ENCODE measurements at places on chromosomes 4 and X.

DNA sequence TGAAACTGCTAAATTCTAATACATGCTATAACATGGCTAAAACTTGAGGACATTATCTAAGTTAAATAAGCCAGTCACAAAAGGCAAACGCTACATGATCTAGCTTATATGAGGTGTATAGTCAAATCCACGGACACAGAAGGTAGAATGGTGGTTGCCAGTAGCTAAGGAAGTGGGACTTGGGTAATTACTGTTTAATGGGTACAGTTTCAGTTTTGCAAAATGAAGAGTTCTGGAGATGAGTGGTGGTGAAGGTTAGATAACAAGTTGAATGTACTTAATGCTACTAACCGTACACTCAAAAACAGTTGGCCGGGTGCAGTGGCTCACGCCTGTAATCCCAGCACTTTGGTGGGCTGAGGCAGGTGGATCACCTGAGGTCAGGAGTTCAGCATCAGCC is 644.5 kb upstream of the DIPK2B start:
- no peak for DNase-seq

GRCh38 chr4:81592701-81593100 is 121.0 kb upstream of the RASGEF1B start:
- DNase-seq, result no peak

- peak; percentile 87 for DNase-seq
Observed at GRCh38 chr4:142959173-142959572, 113.1 kb upstream of the INPP4B start.

DNA sequence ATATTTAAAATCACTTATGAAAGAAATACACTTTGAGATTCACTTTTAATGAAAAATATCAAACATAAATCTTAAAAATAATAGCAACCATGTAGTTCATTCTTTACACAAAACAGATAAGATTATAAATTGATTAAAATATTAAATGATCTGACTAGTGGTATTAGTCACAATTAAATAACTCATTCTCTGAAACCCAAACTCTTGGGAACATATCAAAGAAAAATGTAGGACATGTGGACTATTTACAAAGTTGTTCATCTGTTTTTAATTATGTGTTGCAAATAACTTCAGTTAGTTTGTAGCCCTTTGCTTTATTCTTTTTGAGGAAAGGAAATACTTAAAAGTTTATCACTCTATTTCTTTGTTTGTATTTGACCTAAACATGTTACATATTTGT is 9.5 kb upstream of the GUCY1A1 start:
- DNase-seq, result no peak

GRCh38 chr4:96263291-96263690 is 423.4 kb downstream of the PDHA2 start:
- DNase-seq, result no peak

GRCh38 chr4:6440506-6441201 is 31.8 kb downstream of the PPP2R2C start:
- DNase-seq, result no peak

- DNase-seq, result no peak
Observed at GRCh38 chrX:39465467-39465866, 632.3 kb downstream of the BCOR start.

DNA sequence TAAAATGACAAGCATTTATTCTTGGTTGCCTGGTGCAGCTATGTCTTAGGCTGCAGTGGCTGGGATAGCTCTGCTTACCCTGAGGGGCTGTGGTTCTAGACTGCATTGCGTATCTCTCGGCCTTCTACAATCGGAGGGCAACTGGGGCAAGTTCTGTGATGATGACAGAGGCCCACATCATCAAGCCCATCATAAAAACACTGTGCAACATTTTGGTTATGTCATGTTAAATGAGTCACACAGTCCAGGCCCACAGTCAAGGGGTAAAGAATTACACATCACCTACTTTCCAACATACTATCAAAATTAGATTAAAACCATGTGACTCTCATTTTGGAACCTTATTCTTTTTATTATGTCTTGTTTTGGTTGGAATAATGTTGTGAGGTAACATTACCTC is 120.2 kb upstream of the GUCY1A1 start:
- no peak for DNase-seq

DNA sequence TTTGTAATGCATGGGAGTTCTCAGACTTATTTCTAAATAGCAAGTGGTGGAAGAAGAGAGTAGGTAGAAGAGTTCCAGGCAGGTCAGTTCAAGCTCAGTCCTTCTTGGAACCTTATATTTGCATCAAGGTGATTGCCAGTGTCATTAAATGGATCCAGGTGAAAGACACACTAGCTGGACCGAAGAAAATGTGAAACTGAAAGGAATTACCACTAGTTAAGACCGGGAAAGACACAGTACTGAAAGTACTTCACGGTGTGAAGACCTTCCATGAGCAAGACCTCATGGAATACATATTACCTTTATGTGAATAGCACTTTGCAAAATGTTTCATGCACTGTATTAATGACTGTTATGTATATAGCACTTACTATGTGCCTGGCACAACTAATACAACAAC is 19.1 kb downstream of the TMEM150C start:
- DNase-seq, result no peak

DNA sequence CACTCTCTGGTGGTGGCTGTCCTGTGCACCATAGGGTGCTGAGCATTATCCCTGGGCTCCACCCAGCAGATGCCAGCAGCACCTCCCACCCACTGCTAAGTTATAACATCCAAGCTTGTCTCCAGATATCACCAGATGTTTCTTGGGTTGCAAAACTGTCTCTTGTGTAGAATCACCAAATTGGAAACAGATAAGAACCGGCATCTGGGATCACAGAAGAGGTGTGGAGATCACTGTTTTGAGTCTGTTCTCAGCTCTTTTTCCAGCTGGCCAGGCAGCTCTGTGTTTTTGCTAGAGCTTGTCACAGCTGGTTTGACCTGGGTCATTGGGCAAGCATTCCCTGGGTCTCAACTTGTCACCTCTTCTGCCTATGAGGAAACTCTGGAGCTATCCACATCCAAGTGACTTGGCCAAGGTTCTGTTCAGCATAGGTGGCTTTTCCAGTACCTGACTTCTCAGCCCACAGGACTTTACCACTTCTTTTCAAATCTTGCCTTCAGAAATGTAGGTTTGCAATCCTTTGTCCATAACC is 15.3 kb upstream of the PUDP start:
- no peak for DNase-seq

DNA sequence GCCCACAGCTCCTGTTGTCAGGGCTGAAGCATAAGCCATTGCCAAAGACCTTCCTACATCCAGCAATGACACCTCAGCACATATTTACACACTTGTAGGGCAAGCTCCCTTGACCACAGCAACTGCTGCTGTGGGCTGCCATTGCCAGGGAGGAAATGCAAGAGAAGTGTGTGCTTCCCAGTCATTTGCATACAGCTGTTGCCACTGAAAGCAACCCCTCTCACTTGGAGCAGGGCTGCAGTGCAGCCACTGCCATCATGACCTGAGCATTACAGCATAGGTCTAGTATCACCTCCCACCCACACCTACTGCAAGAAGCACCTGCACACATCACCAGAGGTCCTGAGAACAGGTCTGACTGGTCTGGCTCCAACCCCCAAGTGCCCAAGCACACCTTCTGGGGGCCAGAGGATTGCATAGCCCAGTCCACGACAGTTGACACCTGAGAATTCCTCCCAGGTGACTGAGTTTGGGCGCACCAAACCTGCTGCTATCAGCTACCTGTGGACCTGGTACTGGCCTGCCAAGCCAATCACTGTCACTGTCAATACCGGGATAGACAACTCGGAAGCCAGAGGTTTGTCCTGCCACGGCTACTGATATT is 636.5 kb upstream of the SLIT2 start:
- DNase-seq, result no peak

- no peak for DNase-seq
Observed at GRCh38 chr4:155761916-155762315, 3.1 kb downstream of the GUCY1B1 start.

DNA sequence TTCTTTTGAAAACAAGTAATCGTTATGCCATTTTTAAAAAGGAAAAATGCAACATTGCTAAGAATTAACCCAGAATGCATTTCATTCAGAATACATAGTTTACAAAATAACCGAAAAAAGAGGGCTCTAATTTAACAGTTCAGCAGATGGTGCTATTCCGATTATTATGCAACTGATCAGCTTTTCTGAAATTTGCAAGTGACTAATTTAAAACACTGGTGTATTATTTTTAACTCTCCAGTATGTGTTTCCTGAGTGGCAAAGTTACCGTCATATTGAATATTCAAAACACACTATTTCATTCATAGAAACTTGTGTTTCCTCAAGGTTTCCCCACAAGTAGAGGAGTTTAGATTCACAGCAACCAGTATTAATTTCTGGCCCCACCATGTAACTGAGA is 21.1 kb downstream of the ZBTB49 start:
- DNase-seq, result no peak

DNA sequence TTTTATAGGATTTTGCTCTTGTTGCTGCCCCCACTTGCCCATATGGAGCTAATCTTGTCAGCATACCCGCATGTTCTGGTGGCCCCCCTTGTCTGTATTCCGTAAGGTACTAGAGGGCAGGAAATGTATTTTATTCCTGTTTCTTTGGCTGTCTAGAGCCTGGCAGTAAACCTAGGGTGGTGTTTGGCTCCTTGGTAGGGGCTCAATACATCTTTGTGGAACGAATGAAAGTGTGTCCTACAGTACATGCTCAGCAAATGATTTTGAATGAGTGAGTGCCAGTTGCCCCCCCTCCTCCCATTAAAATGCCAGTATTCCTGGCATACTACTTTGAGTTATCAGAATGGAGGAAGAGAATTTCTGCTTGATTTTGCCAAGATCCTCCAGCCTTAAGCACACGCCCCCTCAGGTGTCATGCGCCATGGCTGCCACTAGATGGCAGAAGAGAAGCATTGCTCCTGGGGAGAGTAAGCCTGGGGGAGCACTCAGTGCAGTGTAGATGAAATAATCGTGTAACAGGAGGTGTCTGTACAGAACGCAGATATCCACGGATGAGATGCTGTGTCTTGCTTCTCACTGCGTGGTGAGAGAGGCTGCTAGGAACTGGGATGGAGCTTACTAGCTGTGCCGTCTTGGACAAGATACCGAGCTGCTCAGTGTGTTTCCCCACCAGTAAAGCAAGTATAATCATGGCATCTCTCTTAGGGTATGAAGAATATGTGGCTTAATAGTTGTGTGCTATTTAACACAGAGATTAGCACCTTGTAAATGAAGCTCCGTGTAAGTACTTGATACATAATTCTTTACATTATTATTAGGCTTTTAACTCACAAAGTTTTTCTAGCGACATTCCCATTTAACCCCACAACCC is 17.2 kb upstream of the RNF212 start:
- DNase-seq, result peak; percentile 93

- DNase-seq, result peak; percentile 44
Observed at GRCh38 chr4:110624398-110624780, 1.5 kb upstream of the PITX2 start.

DNA sequence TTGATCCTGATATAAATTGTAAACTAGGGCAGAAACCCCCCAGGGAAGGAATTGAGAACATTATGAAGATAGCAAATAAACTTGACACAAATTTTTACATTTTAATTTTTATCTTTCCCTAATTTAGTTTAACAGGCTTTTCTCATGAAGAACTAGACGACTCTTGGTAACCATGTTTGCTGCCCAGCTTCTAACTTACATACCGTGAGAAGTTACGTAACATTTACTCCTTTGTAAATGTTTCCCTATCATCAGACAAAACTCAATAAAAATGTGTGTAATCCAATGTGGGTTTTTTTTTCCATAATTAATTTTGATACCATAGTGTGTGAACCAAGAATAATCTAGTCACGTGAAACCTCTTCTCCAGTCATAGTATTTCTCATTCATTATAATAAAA is 34.4 kb downstream of the OFD1 start:
- no peak for DNase-seq

DNA sequence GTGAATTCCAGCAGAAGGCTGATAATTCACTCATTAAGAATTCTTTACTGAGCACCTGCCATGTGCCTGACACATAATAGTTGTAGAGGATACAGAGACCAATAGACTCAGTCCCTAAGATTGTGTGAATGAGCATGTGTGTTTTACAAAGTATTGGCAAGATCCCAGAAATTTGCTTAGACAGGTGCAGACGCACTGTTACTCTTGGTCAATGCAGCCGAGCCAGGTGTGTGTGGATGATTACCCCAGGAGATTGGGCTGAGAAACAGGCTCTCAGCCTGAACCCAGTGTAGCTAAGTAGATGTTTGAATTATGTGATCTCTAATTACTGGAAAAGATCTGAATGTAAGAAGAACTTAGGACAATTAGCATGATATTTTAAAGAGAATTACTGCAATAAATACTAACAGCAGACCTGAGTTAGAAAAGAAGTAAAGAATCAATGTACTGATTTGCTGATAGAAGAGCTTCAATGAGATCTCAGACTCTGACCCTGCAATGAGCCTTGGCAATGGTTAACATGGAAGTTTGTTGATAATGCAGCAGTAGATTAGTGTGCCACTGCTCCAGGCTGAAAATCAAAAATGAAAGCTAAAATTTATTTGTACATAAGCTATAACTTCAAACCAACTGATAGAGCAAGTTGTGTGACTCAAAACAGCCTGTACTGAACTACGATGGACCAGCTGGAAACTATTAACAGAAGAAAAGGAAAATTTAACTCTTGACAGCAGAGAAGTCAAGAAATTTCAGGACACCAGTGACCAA is 32.2 kb upstream of the NDST4 start:
- DNase-seq, result peak; percentile 57

GRCh38 chr4:67879486-67879885 is 4.3 kb downstream of the TMPRSS11D start:
- no peak for DNase-seq

Measured in tongue (tissue), 3 donors.